ENCODE measurements at places on chromosomes 7 and 10.

- no peak for DNase-seq
Observed at GRCh38 chr10:11325817-11326216, 285.6 kb downstream of the USP6NL start.

DNA sequence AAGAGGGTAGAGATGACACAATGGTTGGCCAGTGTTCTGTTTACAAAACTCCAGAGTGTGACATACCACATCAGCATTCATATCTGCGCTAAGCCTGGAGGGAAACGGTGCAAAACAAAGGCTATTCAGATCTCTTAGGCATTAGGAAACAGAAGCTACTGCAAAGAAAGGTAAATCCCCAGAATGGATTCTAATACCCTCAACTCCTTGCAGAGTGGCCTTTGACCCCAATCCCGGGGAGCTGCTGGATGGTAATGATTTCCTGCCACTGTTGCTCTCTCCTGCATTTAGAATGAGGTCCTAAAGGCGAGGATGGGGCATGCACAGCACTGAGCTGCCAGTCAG, 65.2 kb downstream of the AOAH start:
- no peak for DNase-seq

- no peak for DNase-seq
Observed at GRCh38 chr10:79352035-79352877, 5.0 kb downstream of the PPIF start.

GRCh38 chr10:33783078-33783477, 448.6 kb upstream of the NRP1 start:
- DNase-seq, result no peak

GRCh38 chr7:11120675-11121220, 147.1 kb downstream of the PHF14 start:
- no peak for DNase-seq

GRCh38 chr7:150953061-150953997, 24.8 kb downstream of the KCNH2 start:
- DNase-seq, result no peak

DNA sequence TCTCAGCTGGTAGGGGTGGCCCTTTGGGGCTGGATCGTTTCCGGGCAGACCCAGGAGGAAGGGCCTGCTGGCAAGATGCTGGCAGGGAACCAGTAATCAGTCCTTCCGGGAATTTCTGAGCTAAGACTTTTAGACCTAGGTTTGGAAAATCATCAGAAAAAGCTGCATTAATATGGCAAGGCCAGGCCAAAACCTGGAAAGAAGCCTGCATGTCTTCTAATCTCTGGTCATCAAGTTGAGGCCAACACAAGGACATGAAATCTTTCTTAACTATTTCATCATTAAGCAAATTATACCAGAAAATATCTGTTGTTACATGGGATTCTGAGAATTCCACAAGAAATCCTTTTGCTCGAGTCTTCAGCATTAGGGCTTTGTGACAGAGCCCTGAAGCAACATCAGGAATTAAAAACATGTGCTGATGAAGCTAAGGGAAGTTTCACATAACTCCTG, 19.9 kb downstream of the CPA1 start:
- DNase-seq, result no peak

DNA sequence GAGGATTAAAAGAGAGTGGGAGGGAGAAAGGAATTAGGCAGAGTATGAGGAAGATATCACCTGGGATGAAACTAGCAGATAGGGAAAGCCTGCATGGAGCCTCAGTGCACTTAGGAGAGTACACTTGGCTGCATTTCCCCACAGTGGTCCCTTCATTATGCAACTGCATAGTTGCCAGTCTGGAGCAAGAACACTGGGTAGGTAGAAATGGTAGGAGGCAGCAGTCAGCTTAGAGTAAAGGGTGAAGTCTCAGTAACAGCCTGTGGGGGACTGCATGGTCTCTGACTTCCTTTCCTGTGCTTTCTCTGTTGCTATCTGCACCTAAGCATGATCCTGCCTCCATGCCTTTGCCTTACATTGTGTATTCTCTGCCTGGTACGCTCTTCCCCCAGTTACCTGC, 14.0 kb upstream of the PCGF5 start:
- DNase-seq, result no peak
